ENCODE measurements at places on chromosomes 6 and 20.

DNA sequence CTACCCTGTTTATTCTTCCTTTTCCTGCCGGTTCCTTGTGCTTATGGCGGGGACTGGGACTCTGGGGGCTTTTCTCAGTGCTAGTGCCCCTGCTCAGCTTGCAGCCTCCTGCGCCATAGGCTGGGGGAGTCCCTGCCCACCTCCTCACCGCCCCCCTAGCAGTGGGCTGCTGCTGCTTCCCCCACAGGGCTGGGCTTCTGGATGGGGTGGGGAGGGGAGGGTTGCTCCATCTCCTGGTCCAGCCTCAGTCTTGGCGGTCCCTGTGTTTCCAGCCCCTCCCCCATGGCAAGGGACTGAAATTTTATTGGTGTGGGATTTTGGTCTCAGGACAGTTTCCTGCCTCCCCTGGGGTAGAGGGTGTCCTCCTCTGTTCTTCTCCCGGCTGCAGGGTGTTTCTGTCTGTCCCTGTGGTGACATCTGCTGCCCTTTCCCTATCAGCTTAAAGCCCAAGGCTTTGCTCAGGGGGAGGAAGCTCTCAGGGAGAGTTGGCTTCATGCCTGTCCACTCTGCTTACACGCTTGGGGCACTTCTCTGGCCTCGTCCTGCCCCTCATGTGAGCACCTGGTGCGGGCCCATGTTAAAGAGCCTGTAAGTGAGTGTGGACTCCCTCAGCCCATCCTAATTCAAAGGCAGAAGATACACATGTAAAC, 100.6 kb downstream of the HIVEP1 start:
- DNase-seq = no peak

- no peak for DNase-seq
These were observed 52.6 kb downstream of the TFAP2A start for GRCh38 chr6:10362300-10362699.

GRCh38 chr20:25361287-25361683, 29.4 kb downstream of the ABHD12 start:
- no peak for DNase-seq

DNA sequence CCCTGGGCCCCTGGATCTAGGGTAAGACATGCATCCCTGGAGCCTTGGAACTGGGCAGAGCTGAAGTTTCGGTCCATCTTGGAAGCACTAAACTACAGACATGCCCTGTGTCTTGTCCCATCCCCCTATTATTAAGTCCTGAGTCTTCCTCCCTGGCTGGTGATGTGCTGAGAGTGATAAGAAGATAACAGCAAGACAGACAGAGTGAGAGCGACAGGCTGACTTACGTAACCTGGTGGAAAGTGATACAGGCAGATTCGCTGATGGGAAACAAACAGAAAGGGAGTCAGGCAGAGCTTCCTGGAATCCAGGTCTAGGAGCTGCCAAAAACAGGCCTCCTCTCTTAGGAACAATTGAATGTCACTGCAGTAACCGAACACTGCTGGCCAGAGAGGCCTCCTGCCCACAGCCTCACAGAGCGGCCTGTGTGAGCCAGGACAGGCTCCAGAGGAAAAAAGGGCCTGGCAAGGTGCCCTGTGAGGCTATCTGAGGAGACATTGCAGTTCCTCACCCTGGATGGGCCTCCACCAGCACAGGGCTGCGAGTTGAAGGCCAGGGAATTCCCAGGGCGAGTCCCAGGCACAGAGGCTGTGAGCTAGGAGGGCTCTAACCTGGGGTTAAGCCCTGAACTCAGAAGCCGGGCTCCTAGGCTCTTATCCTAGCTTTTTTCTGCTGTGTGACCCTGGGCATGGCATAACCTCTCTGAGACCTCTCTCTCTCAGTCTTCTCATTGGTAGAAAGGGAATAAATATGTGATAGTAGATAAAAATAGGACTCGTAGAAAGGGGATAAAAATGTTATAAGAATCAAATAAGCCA, 34.2 kb upstream of the B4GALT5 start:
- DNase-seq = no peak

- no peak for DNase-seq
These were observed 30.0 kb downstream of the PPP1R3G start for GRCh38 chr6:5115168-5115567.

DNA sequence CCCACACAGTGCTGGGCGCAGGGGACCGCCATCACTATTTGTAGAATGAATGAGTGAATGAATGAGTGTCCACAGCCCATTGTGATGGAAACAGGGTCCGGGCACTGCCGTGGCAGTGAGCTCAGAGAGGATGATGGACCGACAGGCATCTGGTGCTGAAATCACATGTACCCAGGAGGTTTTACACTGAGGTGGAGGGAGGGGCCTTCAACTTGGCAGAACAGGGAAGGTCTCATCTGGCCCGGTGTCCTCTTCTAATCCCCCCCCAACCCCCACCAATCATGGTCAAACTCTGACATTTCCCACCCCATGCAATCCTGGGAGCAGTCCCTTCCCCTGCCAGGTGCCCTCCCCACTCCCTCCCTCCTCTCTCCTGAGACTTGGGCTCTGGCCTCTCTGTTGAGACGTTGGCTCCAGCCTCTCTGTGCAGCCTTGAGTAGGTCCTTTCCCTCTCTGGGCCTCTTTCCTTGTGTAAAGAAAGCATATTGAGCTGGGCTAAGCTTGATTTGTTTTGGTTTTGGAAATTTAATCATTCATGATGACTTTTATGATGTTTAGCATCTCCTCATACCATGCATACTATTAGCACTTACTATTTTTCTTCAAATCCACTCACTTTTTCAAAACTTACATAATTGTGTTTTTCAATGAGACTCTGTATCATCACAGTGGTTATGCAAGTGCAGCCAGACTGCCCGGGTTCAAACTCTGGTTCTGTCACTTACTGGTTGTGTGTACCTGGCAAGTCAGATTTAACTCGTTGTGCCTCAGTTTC, 10.8 kb downstream of the KIAA1755 start:
- no peak for DNase-seq

DNA sequence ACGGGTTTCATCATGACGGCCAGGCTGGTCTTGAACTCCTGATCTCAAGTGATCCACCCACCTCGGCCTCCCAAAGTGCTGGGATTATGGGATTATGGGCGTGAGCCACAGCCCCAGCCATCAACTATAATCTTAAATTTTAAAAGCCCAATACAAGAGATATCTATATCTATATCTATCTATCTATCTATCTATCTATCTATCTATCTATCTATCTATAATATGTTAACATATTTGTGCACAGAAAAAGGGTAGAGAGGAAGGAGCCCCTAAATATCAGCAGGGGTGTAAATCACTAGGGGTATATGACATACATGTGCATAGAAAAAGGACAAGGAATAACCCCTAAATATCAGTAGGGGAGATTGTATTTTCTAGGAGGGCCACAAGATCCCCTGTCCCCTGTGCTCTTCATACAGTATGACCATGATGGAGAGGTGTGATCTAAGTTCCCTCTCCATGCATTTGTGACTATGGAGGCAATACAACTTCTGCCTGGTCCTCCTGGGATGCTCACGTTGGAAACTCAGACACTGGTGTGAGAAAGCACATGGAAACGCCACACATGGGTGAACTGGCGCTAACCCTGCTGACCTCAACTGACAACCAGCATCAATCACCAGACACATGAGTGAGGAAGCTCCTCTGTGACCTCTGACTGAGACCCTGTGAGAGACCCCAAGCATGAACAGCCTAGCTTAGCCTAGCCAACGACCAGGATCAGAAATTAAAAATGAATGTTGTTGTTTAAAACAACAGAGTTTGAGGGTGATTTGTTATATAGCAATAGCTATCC, 1.2 kb upstream of the SPATS1 start:
- no peak for DNase-seq

DNA sequence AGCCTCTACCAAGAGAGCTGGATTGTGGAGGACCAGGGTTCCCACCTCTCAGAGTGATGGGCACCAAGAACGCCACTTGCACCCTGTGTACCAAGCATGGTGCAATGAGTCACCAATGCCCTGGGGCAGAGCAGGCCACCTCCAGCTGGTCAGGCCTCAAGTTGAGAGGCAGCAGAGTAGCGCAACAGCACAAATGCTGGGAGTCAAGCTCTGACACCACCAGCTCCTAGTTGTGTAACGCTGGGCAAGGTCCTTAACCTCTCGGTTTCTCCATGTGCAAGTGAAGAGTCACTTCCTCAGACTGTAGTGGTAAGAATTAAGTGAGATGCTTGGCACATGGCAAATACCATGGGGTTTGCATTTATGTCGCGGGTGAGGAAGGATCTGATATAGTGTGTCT, 25.6 kb downstream of the GFOD1 start:
- DNase-seq = no peak

DNA sequence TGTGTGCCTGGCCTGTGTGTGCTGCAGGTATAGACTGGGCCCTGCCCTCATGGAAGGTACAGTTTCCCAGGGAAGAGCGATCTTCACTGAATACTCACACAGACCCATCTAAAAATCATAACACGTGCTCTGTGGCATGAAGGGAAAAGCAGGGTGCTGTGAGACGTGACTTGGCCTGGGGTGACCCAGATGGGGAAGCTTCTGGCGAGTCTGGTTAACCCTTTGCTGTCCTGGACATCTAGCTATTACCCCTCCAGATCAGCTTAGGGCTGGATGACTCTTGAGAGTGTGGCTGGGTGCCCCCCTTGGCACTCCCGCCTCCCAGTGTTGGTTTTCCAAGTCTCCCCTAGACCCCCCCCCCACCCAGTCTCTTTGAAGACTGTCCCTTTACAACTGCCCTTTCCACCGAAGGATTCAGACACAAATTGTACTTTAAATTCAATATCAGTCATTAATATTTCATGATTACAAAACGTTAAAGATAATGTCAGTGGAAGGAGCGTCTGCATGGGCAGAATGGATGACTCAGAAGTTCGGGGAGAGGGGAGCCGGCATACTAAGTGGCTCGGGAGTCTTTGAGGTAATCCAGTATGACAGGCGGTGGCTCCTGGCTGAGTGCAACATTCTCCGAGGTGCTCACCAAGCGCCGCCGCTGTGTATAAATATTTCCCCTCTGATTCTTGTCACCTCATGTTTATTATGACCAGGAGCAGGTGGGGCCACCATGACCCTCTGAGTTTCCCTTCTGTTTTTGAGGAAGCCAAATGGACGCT, 77.3 kb downstream of the CD40 start:
- DNase-seq = no peak

DNA sequence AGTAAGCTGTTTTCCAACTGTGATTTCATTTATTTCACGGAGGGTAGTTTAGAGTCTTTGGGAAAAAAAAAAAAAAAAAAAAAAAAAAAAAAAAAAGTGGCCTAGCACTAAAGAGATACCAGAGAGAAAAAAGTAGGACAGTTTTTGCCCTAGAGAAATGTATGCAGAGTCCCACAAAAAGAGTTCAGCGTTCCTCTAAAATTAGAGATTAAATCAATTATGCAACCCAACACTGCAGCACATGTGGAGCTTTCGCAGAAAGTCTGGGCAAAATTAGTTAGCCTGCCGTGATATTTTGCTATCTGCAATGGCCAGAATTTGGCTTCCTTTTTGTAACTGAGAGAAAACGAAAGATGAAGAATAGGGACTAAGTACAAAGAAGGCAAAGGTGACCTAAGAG, 309.8 kb downstream of the PKHD1 start:
- DNase-seq = no peak

DNA sequence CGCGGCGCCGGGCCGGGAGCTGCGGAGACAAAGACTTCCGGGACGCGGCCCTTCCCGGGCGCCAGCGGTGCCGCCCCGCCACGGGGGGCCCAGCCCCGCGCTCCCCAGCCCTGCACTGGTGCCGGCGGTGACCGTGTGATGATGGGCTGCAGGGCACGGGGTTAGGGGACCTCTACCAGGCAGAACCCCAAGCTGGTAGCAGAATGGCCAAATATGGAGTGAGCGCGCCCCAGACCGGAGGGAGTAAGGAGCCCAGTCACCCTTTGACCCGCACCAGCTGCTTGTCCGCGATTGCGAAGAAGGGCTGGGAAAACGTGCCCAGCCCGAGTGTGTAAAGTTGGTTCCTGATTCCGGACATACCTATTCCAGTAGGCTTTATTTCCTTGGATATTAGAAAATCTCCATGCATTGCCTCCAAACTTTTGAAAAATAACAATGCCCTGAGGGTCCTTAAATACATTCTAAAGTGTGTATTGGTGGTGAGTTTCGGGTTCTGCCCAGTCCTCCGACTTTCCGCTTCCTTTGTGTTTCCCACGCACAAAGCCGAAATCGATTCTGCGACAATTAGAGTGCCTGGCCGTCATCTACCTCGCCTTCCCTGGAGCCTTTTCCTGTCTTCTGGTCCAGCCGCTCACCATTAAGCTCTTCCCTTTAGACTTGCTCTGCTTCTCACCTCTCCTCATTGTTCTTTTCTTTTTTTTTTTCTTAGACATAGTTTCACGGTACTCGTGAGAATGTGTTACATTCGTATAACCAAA, 1.1 kb downstream of the ABRACL start:
- no peak for DNase-seq

DNA sequence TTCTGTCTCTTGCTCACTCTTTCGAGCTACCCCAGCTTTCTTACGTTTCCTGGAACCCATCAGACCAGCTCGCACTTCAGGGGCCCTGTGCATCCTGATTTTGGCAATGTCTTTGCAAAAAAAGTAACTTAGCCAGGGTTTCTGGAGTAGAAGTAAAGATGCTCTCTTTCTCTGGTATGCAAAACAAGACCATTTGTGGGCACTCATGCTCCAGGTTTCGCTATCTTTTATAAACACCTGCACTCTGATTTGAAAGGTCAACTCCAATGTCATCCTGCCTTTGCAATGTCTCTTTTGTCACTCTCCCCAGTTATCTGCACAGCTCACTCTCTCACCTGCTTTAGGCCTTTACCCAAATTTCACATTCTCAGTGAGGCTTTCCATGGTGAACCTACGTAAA, 869.1 kb downstream of the QKI start:
- no peak for DNase-seq

DNA sequence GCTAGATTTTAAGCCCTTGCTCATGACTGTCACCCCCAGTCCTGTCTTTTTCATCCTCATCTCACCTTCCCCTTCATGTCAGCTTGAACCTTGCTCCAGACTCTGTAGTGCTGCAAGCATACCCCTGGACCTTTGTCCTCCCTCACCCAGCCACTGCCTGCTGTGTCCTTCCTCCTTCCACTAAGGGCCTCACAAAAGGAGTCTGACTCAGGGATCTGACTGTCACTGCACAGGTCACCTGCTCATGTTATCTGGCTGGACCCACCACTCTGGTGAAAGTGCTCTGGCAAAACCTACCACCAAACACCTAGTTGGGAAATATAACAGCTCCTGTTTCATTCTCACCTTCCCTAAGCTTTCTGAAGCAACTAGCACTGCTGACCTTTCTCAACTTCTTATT, 151.4 kb downstream of the INSM1 start:
- DNase-seq = no peak

- DNase-seq = no peak
These were observed 222.2 kb downstream of the LY86 start for GRCh38 chr6:6810727-6811126.

GRCh38 chr6:25441663-25442270, 162.6 kb downstream of the CARMIL1 start:
- DNase-seq = no peak
